ENCODE measurements at places on chromosomes 2 and 18.

- DNase-seq: no peak
Measured at GRCh38 chr2:69082430-69082997, 69.5 kb downstream of the ANTXR1 start.

DNA sequence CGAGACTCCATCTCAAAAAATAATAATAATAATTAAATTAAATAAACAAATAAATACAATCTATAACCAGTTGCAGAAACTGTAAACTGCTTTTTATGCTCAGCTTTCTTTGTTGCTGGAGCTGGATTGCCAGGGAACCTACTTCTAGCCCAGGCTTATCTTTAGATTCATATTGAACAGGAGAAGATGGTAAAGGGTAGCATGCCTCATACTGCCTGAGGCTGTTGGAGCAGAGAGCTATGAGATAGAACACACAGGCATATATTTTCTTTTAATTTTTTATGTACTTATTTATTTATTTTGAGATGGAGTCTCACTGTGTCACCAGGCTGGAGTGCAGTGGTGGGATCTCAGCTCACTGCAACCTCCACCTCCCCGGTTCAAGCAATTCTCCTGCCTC, 28.7 kb upstream of the EML4 start:
- DNase-seq: no peak

GRCh38 chr2:46692316-46692715, 213.0 kb downstream of the TMEM247 start:
- no peak for DNase-seq

- no peak for DNase-seq
Measured at GRCh38 chr18:52701219-52701935, 361.4 kb downstream of the DCC start.

GRCh38 chr2:23593752-23594459, 208.9 kb downstream of the KLHL29 start:
- no peak for DNase-seq

DNA sequence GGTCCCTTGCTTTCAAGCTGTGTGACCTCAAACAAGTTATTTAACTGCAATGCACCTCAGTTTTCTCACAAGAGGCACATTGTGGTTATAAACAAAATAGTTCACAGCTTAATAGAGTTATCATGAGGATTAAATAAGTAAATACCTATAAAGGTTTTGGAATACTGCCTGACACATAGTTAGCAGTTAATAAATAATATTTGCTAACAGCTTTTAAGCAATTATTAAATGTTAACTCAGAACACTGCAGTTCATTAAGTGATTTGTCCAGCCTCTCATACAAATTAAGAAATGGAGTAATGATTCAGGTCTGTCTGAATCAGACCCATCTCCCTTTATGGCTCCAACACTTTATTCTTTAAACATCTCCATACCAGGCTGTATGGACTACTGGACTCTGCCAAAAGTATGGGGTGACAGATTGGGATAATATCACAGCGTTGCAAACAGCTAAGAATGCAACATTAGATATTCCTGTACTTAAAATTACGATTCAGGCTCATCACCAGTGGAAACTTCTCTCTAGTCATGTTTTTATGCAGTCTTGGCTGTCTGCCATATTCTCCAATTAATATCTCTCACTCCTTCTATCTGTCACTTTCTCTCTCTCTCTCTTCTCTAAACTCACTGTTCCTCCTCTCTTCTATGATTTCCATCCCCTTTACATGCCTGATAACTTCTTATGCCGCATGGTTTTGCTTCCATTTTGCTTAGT, 370.6 kb upstream of the UBE2E3 start:
- DNase-seq: no peak

GRCh38 chr18:21345840-21346239, 103.8 kb downstream of the GREB1L start:
- DNase-seq: no peak

DNA sequence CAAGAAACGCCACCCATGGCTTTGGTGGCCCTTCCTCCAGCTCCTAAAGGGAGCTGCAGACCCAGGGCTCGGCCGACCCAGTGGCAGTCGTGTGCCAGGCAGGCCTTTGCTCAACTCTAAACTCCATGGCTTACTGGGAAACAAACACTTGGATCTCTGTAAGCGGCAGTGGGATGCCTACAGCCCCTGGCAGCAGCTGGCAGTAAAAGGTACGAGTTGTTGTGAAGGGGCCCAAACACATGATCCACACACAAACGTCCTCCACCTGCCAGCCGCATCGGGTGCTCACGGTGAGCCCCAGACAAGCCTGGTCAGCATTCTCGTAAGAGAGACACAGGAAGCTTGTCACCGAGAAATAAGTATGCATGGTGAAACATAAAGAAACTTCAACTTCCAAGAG, 214.9 kb downstream of the MGAT5 start:
- DNase-seq: no peak

- no peak for DNase-seq
Measured at GRCh38 chr2:19810148-19810547, 91.6 kb downstream of the TTC32 start.

DNA sequence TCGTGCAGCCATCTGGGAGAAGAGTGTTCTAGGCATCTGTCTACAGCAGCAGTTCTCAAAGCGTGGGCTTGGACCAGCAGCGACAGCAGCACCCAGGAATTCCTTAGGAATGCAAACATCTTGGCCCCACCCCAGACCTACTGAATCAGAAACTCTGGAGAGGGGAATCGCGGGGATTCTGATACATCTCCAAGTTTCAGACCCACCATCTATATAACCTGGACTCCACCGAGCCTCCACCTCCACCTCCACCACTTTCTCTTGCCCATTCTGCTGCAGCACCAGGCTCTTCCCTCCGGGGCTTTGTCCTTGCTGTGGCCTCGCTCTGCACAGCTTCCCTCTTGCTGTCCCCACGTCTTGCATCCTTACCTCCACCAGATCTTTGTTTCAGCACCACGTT, 256.4 kb downstream of the BCL2 start:
- no peak for DNase-seq

DNA sequence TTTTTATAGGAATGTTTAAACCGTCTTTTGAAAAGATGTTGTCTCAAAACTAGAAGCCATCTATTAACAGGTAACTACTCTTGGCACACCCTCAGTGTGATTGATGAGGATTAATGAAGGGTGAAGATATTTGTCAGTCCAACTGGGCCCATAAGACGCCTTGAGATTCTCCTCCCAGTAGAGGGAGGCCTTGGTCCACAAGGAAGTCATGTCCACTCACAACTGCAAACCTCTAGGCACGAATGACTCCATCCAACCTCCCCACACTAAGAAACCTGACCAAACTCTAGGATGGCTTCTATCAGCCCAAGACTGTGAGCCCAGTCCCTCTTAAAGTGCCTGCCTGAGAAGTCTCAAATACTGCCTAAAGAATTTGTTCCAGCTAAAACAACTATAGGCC, 19.2 kb upstream of the GRP start:
- no peak for DNase-seq

- DNase-seq: no peak
Measured at GRCh38 chr2:68806511-68807109, 64.6 kb downstream of the BMP10 start.

- no peak for DNase-seq
Measured at GRCh38 chr2:115199966-115200365, 757.5 kb downstream of the DPP10 start.
